ENCODE measurements at places on chromosomes 3 and 15.

DNA sequence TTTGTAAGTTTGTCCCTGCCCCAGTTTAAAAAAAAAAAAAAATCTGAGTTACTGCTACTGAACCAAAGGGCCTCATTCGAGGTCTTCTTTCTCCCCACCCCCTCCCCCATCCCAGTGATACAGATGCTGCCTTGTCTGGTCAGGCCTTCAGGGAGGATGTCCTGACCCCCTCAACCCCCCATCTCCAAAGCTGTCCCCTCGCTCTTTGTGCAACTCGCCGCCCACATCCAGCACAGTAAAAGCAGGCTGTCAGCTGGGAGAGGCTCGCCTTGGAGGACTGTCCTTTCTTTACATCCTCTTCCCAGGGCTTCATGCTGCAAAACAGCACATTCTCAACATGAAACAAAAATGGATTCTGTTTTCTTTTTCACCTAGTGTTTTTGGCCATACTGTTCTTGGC, 133.4 kb downstream of the VGLL4 start:
- no peak for DNase-seq

- no peak for DNase-seq
Observed at GRCh38 chr3:195803289-195803908, 8.3 kb downstream of the MUC4 start.

DNA sequence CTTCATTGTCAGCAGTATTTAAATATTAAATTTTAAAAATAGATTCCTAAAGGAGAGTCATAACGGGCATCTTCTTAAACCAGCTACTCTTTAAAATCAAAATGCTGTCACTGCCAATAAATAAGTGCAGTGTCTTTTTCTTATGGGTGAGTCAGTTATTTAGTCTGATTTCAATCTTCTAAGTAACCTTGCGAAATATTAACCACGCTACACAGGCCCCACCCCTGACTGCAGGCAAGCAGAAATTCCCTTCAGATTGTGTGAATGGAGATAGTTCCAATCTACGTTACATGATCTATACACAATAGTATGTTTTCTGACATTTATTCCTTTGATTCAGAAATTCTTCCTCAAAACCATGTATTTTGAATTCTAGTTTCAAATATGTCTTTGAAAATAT, 141.5 kb downstream of the GADL1 start:
- no peak for DNase-seq

DNA sequence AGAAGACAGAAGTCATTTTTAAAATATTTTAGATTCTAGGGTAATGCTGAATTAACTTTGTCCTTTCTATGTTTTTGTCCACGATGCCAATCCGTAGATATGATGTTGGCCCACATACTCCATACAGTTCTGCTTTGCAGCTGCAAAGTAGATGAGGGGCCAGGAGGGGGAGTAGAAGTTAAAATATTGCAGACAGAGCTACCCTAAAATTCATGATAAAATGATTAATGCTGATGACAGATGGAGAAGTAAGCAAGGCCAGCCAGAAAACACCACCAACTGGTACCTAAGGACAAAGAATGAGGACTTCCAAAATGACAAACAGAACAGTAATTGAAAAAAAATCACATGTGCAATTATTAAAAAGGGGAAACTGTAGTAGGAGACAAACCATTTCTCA, 756.6 kb upstream of the ARPP21 start:
- DNase-seq: no peak

GRCh38 chr3:31406896-31407295, 125.8 kb upstream of the STT3B start:
- DNase-seq: no peak

DNA sequence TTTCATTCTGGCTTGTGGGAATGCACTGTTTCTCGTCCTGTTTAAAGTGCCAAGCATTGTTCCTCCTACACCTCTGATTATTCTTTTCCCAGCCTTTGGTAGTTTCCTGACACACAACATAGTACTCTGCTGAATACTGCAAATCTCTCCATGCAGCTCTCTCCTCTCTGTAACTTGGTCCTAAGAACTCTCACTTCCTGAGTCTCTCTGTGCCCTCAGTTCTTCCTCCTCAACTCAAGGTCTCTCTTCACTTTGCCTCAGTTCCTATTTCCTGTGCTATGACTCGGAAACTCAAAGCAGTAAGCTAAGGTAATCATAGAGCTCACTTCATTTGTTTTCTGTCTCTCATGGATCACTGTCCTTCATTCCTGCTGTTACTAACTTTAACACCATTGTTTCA, 113.4 kb downstream of the ZNF280D start:
- no peak for DNase-seq

- DNase-seq: no peak
Observed at GRCh38 chr15:75362642-75363249, 5.7 kb downstream of the MAN2C1 start.

GRCh38 chr3:67090474-67090873, 92.4 kb downstream of the KBTBD8 start:
- no peak for DNase-seq

DNA sequence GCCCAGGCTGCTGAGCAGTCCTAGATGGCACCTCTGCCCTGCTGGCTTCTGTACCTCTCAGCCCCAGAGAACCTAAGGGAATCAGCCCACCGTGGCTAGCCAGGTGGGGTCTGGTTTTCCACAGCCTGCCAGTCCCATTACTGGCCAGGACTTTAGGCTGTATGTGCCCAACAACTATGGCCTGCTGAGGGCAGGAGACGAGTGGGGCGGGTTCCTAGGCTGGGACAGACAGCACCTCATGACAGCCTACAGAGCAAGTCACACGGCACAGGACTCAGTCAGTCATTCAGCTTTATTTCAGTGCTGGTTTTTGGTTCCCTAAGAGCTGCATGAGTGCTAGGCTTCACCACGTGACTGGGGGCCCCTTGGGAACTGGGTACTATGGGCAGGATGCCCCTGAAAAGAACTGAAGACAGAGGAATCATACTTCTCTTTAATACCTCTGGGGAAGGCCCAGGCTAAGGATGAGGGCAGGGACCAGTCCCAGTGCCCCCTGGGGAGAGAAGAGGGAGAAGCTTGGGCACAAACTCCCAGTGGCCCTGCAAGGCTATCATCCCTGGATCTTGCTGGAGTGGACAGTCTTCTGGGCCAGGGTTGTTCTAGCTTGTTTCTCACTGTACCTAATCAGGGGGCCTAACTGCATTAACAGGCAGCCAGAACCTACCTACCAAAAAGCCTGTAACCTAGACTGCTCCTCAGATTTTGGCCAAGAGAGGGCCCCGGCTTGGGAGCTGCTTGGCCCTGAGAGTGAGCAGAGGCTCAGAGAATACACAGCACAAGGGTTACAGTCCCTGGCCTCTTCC, 14.8 kb downstream of the CLK3 start:
- DNase-seq: no peak

Data from stimulated activated CD4-positive, alpha-beta T cell treated with anti-CD3 and anti-CD28 coated beads, Interleukin-4, amount 100 ng/mL, for 1 hour (primary cell).